Stimulated activated CD4-positive, alpha-beta T cell treated with anti-CD3 and anti-CD28 coated beads, Interleukin-12 subunit alpha, Interleukin-12 subunit beta, amount 100 ng/mL, for 24 hours (primary cell): ENCODE measurements at places on chromosomes 7 and 10.

DNA sequence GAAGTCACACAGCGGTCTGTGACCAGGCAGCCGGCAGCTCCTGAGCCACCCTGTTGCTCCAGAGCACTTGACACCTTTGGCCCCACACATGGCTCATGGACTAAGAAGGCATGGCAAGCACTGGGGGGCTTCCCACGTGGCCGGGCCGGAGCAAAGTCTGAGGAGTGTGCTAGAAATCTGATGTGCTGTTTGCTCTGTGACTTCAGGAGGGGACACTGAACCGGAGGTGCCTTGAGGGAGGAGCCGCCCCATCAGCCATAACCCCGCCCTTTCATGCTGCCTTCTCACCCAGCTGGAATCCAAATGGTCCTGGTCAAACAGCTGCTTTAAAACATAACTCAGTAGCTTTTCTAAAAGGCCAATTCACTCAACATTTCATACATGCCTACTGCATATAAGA is 33.5 kb downstream of the PROSER2 start:
- DNase-seq: no peak

- no peak for DNase-seq
Observed at GRCh38 chr10:35789996-35790395, 147.9 kb upstream of the FZD8 start.

DNA sequence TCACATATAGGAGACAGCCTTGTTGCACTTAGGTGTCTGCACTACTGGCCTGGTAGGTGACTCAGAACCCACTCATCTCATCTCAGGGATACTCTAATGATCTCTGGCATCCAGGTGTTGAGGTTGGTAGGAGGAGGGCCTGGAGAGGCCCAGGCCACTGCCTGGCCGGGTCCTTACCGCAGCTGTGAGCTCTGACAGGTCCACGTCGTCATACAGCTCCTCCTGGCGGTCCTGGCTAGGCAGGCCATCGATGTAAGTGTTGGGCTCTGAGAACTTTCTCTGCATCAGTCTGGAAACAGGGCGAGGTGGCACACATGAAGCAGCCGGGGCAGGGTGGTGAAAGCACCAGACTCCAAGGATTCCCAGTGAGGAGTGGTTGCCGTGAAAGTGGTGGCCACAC is 62.1 kb downstream of the VWA2 start:
- DNase-seq: no peak

GRCh38 chr7:157886266-157886665 is 549.5 kb downstream of the DNAJB6 start:
- no peak for DNase-seq

DNA sequence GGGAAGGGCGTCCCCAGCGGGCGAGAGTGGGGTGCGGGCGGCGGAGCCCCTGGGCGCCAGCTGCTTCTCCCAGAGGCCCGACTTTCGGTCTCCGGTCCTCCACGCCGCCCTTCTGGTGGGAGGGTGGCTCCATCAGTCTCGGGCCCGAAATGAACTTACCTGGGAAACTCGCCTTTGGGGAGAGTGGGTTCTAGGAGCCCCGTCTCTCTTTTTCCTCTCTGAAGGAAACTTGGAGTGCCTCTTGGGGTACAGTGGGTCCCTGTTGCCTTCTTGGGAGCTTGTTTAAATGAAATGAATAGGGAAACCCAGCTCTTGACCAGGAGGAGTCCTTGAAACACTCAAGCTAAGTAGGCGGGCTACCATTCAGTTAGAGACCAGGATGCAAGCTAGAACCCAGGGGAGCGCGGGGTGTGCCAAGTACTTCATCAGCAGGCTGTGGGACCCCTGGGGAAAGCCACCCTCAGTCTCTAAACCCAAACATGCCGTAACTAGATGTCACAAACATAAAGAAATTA is 1.3 kb downstream of the SLC26A4 start:
- DNase-seq: no peak

DNA sequence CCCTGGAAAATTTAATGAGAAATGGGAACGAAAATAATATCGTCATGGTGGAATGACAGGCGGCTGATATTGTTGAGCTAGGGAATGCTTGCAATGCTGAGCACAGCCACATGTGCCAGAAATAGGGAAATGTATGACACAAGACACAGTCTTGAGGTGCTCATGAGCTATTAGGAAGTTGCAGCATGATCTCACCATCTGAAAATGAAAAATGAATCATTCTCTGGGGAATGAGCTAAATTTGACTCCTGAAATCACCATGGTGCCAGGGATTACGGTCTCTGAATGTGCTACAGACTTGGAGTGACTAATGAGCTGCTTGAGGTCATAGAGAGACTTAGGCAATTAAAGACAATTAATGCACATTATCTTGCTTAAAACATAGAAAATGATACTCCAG is 845.0 kb downstream of the CNTNAP2 start:
- no peak for DNase-seq

GRCh38 chr10:58715061-58715460 is 202.4 kb downstream of the BICC1 start:
- DNase-seq: no peak

- no peak for DNase-seq
Observed at GRCh38 chr7:141979568-141979967, 6.0 kb upstream of the TAS2R38 start.

GRCh38 chr7:42913591-42913990 is 1.7 kb upstream of the C7orf25 start:
- no peak for DNase-seq

- no peak for DNase-seq
Observed at GRCh38 chr7:21747806-21748205, 197.9 kb downstream of the CDCA7L start.

DNA sequence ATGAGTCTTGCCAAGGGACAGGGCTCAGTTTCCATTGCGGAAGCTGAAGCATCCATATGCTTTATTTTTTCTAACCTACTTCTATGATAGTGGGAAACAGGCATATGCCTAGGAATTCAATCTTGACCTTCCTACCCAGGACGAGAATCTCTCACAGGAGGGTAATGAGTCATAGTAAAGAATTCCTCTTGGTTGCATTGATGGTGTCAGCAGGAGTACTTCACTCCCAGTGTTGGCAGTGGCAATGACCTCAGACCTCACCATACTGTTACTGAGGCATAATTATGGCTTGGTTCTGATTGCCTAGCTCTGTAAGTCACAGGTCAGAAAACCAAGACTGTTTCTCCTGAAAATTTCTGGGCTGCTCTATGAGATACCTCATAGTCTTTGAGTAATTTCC is 552.9 kb downstream of the ARL4A start:
- DNase-seq: no peak

DNA sequence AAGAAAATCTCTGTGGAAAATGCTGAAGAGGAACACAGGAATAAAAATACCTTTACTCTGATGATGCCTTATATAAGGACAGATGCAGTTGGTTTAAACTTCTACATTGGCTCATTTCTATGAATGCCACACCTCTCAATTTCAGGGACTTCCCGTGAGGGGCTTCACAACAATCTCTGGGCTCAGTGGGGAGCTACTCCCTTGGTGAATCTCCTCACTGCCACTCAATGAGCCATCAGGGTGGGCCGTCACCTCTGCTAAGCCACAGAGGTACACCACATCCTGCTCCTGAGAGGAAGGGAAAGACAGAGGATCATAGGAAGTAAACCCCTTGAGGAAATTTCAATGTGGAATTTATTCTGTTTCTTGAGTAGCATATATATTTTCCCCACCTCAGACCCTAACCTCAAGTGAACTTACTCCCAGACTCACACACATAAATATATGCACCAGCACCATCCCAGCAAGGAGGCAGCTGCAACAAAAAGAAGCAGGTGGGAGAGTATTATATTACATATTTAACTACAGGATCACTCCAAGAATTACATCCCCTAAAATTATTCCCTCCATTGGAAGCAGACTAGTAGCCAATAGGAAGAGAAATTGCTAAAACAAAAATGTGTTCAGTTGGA is 63.3 kb upstream of the PRSS1 start:
- DNase-seq: no peak

GRCh38 chr10:43573250-43574000 is 991 bp downstream of the ZNF239 start:
- no peak for DNase-seq

GRCh38 chr7:81449105-81449504 is 320.7 kb downstream of the HGF start:
- no peak for DNase-seq

- DNase-seq: no peak
Observed at GRCh38 chr7:34133356-34133982, 228.1 kb downstream of the BMPER start.

DNA sequence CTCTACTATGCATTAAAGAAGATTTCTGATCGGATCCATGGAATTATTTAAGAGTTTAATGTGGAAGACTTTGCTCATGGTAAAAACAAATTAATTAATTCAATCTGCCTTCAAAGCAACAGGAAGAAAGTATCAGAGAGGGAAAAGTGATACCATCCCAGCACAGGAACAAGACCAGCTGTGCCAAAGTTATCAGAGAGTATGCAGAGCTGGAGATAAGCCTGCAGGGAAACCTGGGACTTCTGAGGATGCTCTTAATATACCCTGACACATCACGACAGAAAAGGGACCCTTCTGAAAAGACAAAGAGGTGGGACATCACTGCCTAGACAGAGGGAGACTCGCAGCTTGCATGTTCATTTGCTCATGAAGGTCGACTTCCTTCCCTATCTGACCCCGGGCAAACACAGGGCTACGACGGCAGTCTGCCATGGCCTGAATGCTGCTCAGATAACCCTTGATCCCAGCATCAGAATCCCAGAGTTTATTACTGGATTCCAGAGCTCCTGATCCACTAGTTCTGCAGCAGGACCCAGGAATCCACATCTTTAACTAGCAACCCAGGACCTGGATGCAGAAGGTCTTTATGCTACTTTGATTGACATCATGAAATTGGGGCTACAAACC is 29.5 kb downstream of the FAM171A1 start:
- DNase-seq: no peak

- DNase-seq: no peak
Observed at GRCh38 chr7:147509035-147509501, 1081.5 kb upstream of the C7orf33 start.

DNA sequence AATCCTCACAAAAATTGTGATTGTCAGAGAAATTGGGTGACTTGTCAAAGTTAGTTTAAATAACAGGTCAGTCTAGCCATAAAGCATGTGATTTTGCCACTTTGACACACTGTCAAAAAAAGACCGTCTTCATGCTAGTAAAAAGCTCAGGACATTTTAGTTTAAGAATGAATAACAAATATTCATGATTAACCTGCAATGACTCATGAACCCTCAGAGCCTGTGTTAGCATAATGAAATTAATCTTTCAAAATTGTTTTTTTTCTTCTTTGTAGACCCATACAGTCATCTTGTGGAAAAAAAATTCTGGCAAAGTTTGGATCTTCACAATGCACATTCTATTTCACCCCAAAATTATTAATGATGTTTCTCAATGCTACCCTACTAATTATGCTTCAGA is 255.2 kb upstream of the POT1 start:
- no peak for DNase-seq

DNA sequence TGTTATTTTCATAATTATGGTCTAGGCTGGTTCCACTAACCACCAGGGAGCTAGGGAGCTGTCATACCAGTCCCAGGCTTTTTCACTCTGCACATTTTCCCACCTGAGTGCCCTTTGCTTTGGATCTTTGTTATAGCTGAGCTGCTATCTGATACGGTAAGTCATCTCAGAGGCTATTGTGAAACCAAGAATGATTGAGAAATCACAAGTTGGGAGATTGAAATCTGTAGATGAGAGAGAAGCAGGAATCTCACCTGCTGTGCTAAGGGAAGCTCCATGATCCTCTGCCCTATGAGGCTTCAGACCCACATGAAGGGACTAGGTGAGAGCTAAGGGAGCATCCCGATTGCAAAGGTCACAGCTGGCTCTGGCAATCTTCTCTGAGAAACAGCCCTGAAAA is 307.8 kb downstream of the REEP3 start:
- no peak for DNase-seq

DNA sequence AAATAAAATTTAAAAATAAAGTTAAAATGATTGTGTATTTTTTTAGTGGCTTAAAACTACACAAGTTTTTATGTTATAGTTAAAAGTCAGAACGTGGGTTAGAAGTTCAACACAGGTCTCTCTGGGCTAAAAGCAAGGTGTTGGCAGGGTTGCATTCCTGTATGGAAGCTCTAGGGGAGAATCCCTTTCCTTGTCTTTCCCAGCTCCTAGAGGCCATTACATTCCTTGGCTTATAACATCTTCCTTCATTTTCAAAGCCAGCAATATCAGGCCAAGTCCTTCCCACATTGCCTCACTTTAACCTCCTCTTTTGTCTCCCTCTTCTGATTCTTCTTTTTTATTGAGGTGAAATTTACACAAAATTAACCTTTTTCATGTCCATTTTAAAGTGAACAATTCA is 52.4 kb upstream of the EEPD1 start:
- no peak for DNase-seq

- DNase-seq: no peak
Observed at GRCh38 chr10:118534136-118534535, 61.3 kb downstream of the PRLHR start.

DNA sequence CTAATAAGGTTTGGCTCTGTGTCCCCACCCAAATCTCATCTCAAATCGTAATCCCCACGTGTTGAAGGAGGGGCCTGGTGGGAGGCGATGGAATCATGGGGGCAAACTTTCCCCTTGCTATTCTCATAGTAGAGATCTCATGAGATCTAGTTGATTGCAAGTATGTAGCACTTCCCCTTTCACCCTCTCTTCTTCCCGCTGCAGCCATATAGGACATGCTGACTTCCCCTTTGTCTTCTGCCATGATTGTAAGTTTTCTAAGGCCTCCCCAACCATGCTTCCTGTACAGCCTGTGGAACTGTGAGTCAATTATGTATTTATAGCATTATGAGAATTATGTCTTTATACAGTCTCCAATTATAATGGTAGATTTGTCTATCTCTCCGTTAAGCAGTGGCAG is 594.5 kb downstream of the ACTR3B start:
- DNase-seq: no peak

- peak; percentile 61 for DNase-seq
Observed at GRCh38 chr7:140230861-140231770, 54.3 kb upstream of the KDM7A start.

- DNase-seq: no peak
Observed at GRCh38 chr10:2958659-2959058, 108.7 kb upstream of the PFKP start.

DNA sequence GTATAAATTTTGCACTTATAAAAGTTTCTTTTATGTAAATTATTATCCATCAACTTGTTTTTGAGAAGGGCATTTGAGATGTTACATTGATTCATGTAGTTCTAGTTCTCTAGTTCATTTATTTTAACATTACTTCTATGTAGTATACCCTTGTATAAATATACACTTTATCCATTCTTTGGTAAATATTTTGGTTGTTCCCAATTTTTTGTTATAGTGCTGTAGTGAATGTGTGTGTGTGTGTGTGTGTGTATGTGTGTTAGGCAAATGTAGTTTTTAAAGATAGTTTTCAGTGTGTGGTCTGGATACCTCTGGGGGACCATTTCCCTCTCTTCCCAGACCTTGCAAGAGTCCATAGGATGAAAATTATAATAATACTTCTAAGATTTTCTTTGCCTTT is 15.0 kb downstream of the PRKAR2B start:
- no peak for DNase-seq

- no peak for DNase-seq
Observed at GRCh38 chr10:124942317-124943169, 620 bp downstream of the ZRANB1 start.
